ENCODE measurements at places on chromosomes 2 and 18. TPM values are rescaled to one million over a fixed set of nuclear protein-coding genes. Genes with fewer than 3 reads are reported as not detected.

The MTLN gene
- 42.3 TPM for total RNA-seq

The SERPINB13 gene
- 0.13 TPM for total RNA-seq

The MDH1B gene
- total RNA-seq, result 0.65 TPM

The FAM237A gene
- total RNA-seq, result not detected

The IL36A gene
- total RNA-seq, result not detected

The LRP2 gene
- under 0.01 TPM for total RNA-seq

The MCEE gene
- 8.4 TPM for total RNA-seq

The MRPS5 gene
- total RNA-seq, result 53.3 TPM

The AKAIN1 gene
- not detected for total RNA-seq

The ANKAR gene
- total RNA-seq, result 8.4 TPM

The RHOB gene
- total RNA-seq, result 522 TPM

The SERPINB2 gene
- total RNA-seq, result 28.1 TPM

The TGFA gene
- 0.66 TPM for total RNA-seq

The DQX1 gene
- 0.13 TPM for total RNA-seq

The TANK gene
- total RNA-seq, result 130 TPM

The TMEM169 gene
- total RNA-seq, result 0.07 TPM

The CNTNAP5 gene
- not detected for total RNA-seq

The GRHL1 gene
- 0.86 TPM for total RNA-seq

The EMILIN2 gene
- total RNA-seq, result 4.9 TPM

The CYB5A gene
- 36.8 TPM for total RNA-seq

The TMEM178A gene
- 0.80 TPM for total RNA-seq

The EGR4 gene
- total RNA-seq, result not detected

The ANKRD53 gene
- total RNA-seq, result 0.50 TPM

The BMP10 gene
- not detected for total RNA-seq

The C2orf80 gene
- total RNA-seq, result not detected

The SP100 gene
- 216 TPM for total RNA-seq

The DOCK10 gene
- 38.7 TPM for total RNA-seq

The SKA1 gene
- total RNA-seq, result 47.7 TPM

The FSHR gene
- total RNA-seq, result not detected

The CCDC121 gene
- total RNA-seq, result 1.4 TPM

The UGT1A7 gene
- not detected for total RNA-seq

The UPP2 gene
- total RNA-seq, result not detected

The NOL4 gene
- not detected for total RNA-seq

The NIF3L1 gene
- 18.5 TPM for total RNA-seq

The FAM124B gene
- 125 TPM for total RNA-seq

The ABCG8 gene
- total RNA-seq, result not detected

The OXER1 gene
- not detected for total RNA-seq

The LYPD6B gene
- total RNA-seq, result not detected

The TMEM182 gene
- 0.40 TPM for total RNA-seq

The POTEI gene
- total RNA-seq, result 0.66 TPM

The ADAM23 gene
- 11.2 TPM for total RNA-seq

The LRRTM4 gene
- not detected for total RNA-seq

The FOXI3 gene
- not detected for total RNA-seq

The DLX2 gene
- not detected for total RNA-seq

The FIGN gene
- total RNA-seq, result 6.5 TPM

The UGT1A8 gene
- not detected for total RNA-seq

The FBLN7 gene
- total RNA-seq, result 5.2 TPM

The NRP2 gene
- total RNA-seq, result 151 TPM

The HOXD4 gene
- total RNA-seq, result 8.7 TPM

The PLB1 gene
- total RNA-seq, result 0.53 TPM

The SAG gene
- total RNA-seq, result not detected

Data from thoracic aorta endothelial cell (primary cell).